Activated CD8-positive, alpha-beta memory T cell treated with anti-CD3 and anti-CD28 coated beads, Interleukin-2, amount 50 U/mL, for 4 hours (primary cell): ENCODE measurements at places on chromosomes 7 and 10.

DNA sequence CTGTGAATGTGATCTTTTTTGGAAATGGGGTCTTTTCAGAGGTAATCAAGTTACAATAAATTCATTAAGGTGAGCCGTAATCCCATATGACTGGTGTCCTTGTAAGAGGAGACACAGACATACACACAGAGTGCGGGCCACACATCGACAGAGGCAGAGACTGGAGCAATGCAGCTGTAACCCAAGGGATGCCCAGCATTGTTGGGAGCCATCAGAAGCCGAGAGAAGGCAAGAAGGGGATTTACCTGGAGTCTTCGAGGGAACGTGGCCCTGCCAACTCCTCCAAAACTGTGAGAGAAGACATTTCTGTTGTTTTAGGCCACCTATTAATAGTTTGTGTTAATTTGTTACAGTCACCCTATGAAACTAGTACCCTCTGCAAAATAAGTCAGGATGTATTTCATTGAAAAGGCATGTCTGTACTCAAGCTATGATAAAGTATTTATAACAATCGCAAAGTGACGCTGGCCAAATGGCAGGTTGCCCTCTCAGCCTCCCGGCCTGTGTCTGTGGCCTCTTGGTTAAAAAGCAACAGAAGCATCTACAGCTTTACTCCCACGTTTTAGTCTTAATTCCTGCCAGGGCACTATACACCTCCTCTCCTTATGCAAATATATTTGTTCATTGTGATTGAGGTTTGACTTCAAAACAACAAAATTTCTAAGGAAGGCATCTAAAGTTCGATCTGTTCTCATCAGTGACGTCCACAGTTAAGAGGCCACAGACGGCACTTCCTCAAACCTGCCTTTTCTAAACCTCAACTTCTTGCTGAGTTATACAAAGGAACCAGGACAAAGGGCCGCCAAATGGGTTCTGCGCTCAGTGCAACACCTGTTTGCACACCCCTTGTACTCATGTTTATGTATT lies 46.8 kb downstream of the HIPK2 start:
- no peak for DNase-seq

DNA sequence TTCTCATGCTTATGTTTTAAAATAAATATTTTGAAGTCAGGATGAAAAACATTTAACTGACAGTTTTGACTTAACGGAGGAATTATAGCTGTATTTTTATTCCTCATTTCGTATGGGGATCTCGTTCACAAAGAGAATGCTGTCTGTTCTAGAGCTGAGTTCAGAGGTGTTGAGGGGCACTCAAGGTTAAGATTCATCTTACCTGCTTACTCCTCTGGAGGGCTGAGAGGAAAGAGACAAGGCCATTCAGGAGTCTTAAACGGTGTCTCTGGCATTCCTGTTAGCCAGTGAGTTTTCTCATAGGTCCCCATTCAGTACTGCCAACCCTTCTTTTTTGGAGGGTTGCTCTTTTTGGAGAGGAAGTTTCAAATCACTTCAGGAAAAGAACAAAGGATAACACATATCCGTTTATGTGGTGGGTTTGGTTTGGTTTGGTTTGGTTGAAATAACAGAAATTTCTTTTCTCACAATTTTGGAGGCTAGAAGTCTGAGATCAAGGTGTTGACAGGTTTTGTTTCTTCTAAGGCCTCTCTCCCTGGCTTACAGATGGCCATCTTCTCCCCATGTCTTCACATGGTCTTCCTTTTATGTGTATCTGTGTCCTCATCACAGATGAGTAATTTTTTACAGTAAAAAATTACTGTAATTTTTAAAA lies 23.1 kb downstream of the CALHM2 start:
- DNase-seq = no peak

GRCh38 chr7:1611708-1612241 lies 41.9 kb upstream of the PSMG3 start:
- no peak for DNase-seq

GRCh38 chr10:16520900-16521299 lies 779 bp downstream of the C1QL3 start:
- peak; percentile 18 for DNase-seq

- DNase-seq = no peak
Measured at GRCh38 chr7:73904219-73905137, 43.5 kb downstream of the TMEM270 start.

DNA sequence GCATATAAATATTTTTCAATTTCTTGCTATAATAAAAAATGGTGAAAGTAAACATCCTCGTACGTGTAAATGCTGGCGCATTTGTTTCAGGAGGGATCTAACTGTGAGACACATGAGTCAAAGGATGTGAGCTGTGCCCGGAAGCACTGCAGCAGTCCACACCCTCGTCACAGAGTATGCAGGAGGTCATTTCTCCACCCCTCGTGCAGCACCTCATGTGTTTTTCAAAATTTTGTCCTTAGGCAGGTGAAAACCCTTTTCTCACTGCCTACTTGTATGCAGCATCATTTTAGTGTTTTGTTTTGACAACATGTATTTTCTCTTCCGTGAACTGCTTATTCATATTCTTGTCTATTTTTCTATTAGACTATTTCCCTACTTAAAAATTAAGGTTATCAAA lies 162.7 kb downstream of the AVL9 start:
- no peak for DNase-seq

- no peak for DNase-seq
Measured at GRCh38 chr7:129845972-129846327, 106.8 kb downstream of the UBE2H start.

DNA sequence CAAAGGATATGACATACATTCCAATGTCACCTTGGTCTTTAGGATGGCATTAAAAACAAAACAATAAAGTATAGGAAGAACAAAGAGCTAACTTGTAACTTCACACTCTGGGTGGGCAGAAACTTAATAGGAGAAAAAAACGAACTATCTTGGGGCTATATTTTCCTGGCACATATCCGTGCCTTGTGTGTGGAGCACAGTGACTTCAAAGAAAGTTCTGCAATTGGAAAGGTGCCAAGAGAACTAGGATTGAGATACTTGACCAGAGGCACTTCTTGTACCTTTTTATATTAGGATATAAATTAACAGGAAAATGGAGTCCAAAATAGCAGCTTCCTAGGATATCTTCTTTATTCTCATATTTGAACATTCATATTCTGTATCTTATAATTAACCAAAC lies 148.4 kb downstream of the SEMA3D start:
- no peak for DNase-seq

GRCh38 chr10:60537697-60538096 lies 148.0 kb upstream of the ANK3 start:
- no peak for DNase-seq

DNA sequence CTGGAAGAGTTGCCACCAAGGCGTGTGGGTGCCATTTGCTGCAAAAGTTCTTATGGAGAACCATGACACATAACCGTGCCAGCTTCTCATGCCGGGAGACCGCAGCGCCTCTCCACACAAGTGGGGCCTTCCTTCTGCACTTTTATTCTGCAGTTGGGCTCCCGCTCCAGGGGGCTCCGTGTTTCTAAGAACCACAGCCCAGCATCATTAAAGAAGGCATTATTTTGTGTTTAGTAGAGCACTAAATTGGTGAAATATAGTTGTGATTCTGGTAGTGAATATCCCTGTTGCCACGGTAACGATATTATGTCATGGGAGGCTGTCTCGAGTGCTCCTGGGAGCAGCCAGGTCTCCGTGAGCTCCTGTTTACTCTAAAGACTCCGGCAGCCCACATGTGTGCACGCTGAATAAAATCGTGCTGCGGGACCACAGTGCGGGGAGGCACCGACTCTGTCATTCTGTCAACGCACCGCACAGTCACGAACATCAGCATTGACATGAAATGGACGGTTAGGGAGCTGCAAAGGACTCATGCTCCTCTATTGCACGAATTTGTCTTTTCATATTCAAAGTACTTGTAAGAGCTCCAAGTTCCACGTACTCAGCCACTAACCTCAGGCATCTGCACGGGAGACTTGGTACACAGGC lies 68.8 kb upstream of the PITRM1 start:
- no peak for DNase-seq

DNA sequence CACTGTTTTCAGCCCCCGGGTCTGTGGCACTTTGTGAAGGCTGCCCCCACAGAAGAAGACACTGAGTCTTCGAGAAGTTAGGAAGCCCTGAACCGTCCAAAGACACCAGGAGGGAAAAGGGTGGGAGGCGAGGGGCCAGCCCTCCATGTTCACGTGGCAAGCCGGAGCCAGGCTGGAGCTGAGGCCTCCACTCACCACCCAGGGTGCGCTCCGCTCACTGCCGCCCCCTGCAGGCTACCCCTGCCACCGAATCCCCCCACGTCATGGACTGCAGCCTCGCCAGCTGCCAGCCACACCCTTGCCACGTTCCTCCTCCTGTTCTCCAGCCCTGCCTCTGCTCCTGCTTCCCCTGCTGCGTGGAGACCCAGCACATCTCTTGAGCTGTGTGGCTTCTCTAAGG lies 59.0 kb upstream of the EN2 start:
- no peak for DNase-seq

DNA sequence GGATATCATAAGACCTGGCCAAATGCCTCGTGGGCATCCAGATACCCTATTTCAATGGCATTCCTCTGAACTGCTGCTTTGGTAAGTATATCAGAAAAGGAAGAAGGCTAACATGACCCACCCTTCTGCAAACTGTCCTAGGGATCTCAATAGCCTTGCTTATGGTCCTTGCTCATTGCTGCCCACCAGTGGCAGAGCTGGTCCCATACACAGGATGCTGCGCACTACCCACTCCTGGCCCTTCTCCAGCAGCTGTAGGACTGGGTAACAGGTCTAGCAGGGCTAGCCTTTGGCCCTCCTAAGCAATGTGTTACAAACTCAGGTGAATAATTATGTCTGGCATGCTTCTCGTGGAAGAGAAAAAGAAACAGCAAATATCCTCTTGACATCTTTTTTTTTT lies 72.5 kb downstream of the C10orf90 start:
- DNase-seq = no peak

DNA sequence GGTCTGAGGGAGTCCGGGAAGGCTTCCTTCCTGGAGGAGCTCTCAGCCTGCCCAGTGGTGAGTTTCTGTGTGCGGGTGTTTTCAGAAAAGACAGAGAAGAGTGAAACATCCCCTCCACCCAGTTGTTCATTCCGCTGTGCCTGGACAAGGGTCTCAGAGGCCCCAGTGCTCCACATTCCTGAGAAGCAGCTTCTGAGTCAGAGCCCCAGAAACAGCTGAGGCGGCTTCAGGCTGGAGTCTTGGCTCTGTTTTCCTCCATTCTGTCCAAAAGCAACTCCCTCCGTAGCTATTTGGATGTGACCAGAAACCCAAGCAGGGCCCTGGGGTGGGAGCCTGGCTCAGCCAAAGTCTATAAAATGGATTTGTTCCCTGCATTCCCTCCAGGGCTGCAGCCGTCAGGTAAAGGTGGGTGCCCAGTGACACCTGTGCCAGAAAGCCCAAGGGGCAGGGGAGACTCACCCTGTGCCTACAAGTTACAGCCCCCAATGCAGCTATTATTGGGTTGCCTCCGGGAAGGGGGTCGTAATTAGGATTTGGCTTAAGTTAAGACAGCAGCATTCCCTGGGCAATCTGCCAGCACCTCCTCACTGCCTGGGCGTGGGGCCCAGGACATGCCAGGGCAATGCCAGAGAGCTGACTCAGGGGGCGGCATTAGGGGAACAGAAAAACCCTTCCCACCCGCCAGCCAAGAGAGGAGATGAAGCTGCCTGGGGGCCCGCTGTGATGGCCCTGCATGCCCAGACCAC lies 13.1 kb upstream of the CAMK2G start:
- DNase-seq = no peak

GRCh38 chr10:10919976-10920375 lies 97.7 kb upstream of the CELF2 start:
- no peak for DNase-seq

GRCh38 chr10:101969412-101969922 lies 86.5 kb downstream of the ARMH3 start:
- DNase-seq = no peak

GRCh38 chr10:84987039-84987438 lies 658.6 kb downstream of the CCSER2 start:
- DNase-seq = no peak

DNA sequence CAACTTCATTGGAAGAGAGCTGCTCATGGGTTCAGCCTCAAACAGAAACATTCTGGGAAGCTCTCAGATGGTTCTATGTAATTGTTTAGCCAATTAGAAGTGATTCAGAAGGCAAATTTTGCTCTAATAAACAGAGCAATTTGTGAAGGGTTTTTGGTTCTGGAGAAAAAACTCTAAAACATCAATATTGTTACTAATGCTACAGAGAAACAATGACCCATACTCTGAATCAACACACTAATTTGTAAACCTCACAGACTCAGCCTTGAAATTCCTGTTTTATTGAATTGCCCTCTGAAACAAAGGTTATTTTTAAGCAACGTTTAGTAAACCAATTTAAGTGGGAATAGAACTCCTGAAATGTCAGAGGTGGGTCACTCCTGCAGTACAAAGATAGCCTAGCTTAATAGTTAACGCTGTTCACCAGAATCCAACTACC lies 171.6 kb upstream of the SVIL start:
- DNase-seq = no peak

GRCh38 chr10:18179891-18180290 lies 39.7 kb downstream of the CACNB2 start:
- DNase-seq = no peak

- no peak for DNase-seq
Measured at GRCh38 chr10:91190876-91191583, 29.4 kb upstream of the PCGF5 start.

GRCh38 chr10:124647421-124648130 lies 96.6 kb downstream of the FAM53B start:
- peak; percentile 57 for DNase-seq

GRCh38 chr10:67668448-67668847 lies 27.5 kb downstream of the CTNNA3 start:
- no peak for DNase-seq

DNA sequence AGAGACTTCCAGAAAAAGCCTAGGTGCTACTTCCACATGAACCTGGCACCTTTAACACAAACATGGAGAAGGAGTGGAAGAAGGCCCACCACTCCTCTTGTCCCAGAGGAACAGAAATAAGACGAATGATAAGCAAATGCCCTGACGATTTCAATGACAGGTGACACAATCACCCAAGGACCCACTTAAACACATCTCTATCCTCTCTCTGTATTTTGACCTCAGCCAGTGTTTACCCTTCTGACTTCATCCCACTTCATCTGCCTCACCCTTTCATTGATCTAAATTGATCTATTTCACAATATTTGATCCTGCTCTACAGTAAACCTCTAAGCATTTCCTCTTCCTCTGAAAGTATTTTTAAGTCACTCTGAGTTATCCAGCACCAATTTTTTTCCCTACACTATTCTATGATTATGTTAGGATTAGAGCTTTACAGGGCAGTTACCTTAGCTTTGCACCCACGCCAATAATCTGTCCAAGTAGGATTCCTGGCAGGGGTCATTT lies 9.1 kb downstream of the GOT1 start:
- DNase-seq = no peak

DNA sequence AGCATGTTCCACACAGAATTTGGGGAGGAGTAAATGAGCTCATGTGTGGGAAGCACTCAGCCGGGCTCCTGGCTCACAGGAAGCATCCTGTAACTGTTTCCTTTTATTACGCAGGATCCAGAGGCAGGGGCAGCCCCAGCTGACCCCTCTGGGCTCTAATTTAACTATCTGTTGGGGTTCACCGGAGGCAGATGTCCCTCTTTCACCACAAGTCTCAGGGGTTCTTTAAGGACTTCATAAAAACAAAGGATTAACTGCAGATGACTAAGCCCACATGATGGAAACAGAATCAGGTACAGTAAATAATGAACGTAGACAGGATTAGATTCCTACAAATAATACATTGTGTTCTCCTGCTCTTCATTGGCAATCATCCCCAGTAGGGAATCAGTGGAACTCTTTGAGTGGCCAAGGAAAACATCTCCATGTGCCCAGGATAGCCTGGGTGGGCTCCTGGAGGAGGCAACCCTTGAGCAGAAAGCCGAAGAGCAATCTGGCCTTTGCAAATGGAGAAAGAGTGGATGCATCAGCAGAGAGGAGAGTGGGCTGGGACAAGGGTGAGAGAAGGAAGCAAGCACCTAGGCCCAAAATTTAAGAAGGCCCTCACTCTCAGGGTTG lies 24.6 kb downstream of the TBXAS1 start:
- DNase-seq = no peak
